Renal cortical epithelial cell (primary cell): ENCODE measurements at places on chromosomes 13 and 19. TPM values are rescaled to one million over a fixed set of nuclear protein-coding genes. Genes with fewer than 3 reads are reported as not detected.

SIGLEC7 gene
- not detected in 2 replicates for total RNA-seq

RNF225 gene
- not detected in 2 replicates for total RNA-seq

CPB2 gene
- total RNA-seq: not detected in 2 replicates

KCTD4 gene
- 6.7 and 8.5 TPM in 2 replicates for total RNA-seq

ZFP14 gene
- total RNA-seq: 2.1 and 5.5 TPM in 2 replicates

KIR2DL4 gene
- not detected in 2 replicates for total RNA-seq

MTMR6 gene
- 25.3 and 43.9 TPM in 2 replicates for total RNA-seq

DACT3 gene
- not detected in 2 replicates for total RNA-seq

ZNF724 gene
- total RNA-seq: 5.8 and 9.0 TPM in 2 replicates

PCSK4 gene
- total RNA-seq: 1.6 and 4.9 TPM in 2 replicates

ZNF98 gene
- total RNA-seq: 0.17 and 0.55 TPM in 2 replicates

GPR108 gene
- 102 and 109 TPM in 2 replicates for total RNA-seq

YIF1B gene
- 51.3 and 72.8 TPM in 2 replicates for total RNA-seq

ZNF529 gene
- total RNA-seq: 8.2 and 16.7 TPM in 2 replicates

HTR2A gene
- not detected in 2 replicates for total RNA-seq

PLIN4 gene
- under 0.01 and 0.10 TPM in 2 replicates for total RNA-seq

CEACAM4 gene
- total RNA-seq: not detected in 2 replicates

ZNF665 gene
- 1.4 and 5.4 TPM in 2 replicates for total RNA-seq

APOC4 gene
- total RNA-seq: not detected in 2 replicates

C1QTNF9B gene
- total RNA-seq: not detected in 2 replicates

GAPDHS gene
- total RNA-seq: not detected in 2 replicates

DLL3 gene
- total RNA-seq: 0.05 TPM in 1 of 2 replicates, not detected in the other

AMER2 gene
- total RNA-seq: not detected in 2 replicates

ZNF134 gene
- 15.6 and 23.8 TPM in 2 replicates for total RNA-seq

POLR1D gene
- 69.9 and 88.4 TPM in 2 replicates for total RNA-seq

ZNF571 gene
- 1.9 and 11.6 TPM in 2 replicates for total RNA-seq

MBD3L1 gene
- not detected in 2 replicates for total RNA-seq

KLHL26 gene
- 2.3 and 13.9 TPM in 2 replicates for total RNA-seq

TMEM143 gene
- total RNA-seq: 1.9 and 4.9 TPM in 2 replicates

NKG7 gene
- not detected in 2 replicates for total RNA-seq

TPTE2 gene
- not detected in 2 replicates for total RNA-seq

SELENOV gene
- not detected in 2 replicates for total RNA-seq

FUT3 gene
- total RNA-seq: 0.05 and 3.1 TPM in 2 replicates

ADAMTS10 gene
- total RNA-seq: 0.69 and 10.7 TPM in 2 replicates

PEX11G gene
- total RNA-seq: 5.2 and 6.9 TPM in 2 replicates

C3 gene
- total RNA-seq: 157 and 2,273 TPM in 2 replicates

ZNF284 gene
- total RNA-seq: 2.1 and 4.4 TPM in 2 replicates

ZNF558 gene
- 15.3 and 39.4 TPM in 2 replicates for total RNA-seq

GJA3 gene
- 0.05 TPM in 1 of 2 replicates, not detected in the other for total RNA-seq

GNG7 gene
- 1.8 TPM in 1 of 2 replicates, not detected in the other for total RNA-seq

AP1M2 gene
- 2.0 and 70.5 TPM in 2 replicates for total RNA-seq

CDC37 gene
- 187 and 245 TPM in 2 replicates for total RNA-seq

PSPN gene
- total RNA-seq: 0.69 and 2.2 TPM in 2 replicates

RCBTB2 gene
- 10.4 and 20.8 TPM in 2 replicates for total RNA-seq

PRR19 gene
- total RNA-seq: 0.65 TPM in 1 of 2 replicates, not detected in the other

SEMA6B gene
- total RNA-seq: 0.17 and 0.89 TPM in 2 replicates

FNDC3A gene
- 58.0 and 87.5 TPM in 2 replicates for total RNA-seq

EFNA2 gene
- total RNA-seq: 0.10 TPM in 1 of 2 replicates, not detected in the other

OXGR1 gene
- total RNA-seq: not detected in 2 replicates

MCF2L gene
- total RNA-seq: 4.7 and 8.3 TPM in 2 replicates
